ENCODE measurements at places on chromosomes 7 and 10.

DNA sequence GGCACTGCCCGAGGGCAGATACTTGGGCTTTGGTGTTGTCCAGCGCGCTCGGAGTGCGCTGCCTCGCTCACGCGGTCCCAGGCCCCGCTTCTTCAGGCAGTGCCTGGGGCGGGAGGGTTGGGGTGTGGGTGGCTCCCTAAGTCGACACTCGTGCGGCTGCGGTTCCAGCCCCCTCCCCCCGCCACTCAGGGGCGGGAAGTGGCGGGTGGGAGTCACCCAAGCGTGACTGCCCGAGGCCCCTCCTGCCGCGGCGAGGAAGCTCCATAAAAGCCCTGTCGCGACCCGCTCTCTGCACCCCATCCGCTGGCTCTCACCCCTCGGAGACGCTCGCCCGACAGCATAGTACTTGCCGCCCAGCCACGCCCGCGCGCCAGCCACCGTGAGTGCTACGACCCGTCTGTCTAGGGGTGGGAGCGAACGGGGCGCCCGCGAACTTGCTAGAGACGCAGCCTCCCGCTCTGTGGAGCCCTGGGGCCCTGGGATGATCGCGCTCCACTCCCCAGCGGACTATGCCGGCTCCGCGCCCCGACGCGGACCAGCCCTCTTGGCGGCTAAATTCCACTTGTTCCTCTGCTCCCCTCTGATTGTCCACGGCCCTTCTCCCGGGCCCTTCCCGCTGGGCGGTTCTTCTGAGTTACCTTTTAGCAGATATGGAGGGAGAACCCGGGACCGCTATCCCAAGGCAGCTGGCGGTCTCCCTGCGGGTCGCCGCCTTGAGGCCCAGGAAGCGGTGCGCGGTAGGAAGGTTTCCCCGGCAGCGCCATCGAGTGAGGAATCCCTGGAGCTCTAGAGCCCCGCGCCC, at the start of gene NPY:
Gene NPY, plus strand, starts transcription at position 294 of the 802 bp plus-strand sequence. CDS start 1,051 bp downstream, outside the sequence.
- peak; percentile 31 for DNase-seq

GRCh38 chr10:61987951-61988379, 86.5 kb downstream of the ARID5B start:
- peak; percentile 75 for DNase-seq

DNA sequence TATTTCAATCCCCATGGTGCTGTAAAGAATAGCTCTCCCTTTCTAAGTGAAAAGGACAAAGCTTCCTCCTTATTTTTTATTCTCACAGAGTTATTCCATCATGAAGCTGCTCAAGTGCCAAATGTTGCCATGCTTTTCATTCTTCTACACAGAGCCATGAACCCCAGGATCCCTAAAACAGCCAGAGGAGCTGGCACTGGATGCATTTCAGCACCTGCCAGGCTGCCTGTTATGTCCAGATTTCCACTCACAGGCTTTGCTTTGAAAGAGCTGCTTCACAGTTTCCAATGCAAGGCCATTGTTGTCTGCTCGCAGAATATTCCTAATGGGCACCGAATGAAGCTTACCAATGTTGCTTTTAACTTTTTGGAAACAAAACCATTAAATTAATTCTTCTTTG, 256.2 kb upstream of the NPSR1 start:
- DNase-seq: no peak

DNA sequence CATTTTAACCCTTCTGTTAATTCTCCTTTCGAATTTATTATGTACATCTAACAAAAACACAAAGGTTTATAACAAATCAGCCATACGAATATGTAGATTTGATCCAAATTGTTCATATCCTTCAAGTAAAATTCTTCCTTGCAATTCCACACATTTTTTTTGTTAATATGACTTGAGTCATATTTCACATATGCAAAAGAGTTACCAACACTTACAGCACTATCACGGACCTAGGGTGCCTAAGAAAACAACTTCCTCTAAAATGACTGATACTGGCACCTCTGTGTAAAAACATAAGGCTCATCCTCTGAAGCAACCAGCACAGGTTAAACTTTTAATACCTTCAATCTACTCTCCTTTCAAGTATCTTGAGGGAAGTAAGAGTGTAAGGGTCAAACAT, 451.8 kb downstream of the SEMA3D start:
- DNase-seq: no peak

DNA sequence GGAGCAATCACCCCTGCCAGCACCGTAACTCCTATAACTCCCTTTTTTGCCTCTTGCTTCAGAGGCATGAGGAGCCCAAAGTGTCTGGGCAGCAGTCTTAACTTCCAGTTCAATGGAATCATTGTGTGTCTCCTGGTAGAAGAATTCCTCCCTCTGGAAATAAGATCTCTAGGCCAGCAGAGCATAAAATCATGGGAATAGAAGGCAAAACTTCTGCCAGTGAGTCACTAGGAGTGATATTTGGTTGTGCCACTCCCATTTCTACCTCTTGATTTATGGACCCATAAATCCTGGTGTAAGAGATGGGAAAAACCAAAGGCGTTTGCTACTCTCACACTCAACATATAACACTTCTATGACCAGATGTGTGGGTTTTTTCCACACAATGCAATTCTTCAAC, 104.9 kb upstream of the FAM180A start:
- no peak for DNase-seq

- DNase-seq: no peak
These were observed 159.5 kb upstream of the KLF14 start for GRCh38 chr7:130893441-130893894.

DNA sequence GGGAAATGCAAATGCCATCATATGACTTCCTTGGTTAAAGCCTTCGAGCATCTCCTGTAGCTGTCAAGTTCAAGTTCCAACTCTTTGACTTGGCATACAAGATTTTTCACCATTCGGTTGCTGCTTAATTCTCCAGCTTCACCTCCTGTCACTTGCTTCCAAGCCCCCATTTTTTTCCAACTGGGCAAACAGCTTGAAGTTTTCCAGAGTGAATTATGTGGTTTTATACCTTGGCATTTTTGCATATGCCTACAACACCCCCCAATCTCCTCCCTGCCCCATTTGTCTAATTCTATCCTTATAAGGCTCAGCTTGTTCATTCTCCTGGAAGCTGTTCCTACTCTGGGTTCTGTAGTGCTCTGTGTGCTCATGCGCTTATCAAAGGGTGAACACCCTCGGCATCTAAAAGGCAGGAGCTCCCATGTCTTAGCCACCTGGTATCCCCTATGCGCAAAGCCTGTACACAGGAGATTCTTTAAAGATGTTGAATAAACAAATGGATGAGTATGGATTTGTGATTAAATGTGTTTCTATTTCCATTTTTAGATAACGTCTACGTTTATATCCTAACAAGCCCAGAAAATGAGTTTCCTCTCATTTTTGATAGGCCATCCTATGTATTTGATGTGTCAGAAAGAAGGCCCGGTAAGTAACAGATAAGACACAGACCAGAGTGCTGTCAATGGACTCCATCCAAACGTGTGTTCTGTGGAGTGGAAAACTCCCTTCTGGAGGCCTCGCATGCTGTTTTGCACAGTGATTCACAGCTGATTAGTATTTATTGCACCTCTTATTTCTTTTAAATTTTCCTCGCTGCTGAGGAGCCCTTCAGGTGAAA, 52.5 kb downstream of the CDHR3 start:
- DNase-seq: no peak

DNA sequence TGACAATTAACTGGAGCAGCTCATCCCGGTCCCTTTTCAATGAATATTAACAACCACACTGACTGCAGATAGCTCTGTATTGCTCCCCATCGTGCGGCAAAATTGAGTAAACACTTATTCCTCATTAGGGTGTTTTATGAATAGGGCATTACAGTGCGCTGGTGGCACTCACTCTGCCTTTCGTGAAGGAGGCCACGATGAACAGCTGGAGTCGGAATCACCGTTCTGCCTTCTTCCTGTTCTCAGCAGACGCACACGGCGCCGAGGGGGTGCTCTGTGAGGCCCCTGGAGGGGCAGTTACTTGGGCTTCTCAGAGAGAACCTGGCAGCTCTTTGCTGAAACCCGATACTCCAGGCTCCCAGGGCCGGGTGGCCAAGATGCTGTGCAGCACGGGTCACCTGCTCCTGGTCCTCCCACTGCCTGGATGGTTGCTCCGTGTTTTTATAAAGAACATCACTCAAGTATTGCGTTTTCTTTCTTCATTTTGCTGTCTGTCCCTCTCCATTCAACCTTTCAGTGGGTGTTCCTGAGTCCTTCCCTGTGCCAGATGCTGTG, 241.9 kb downstream of the GLRX3 start:
- no peak for DNase-seq

- no peak for DNase-seq
These were observed 18.9 kb upstream of the TMEM273 start for GRCh38 chr10:49207113-49207512.

DNA sequence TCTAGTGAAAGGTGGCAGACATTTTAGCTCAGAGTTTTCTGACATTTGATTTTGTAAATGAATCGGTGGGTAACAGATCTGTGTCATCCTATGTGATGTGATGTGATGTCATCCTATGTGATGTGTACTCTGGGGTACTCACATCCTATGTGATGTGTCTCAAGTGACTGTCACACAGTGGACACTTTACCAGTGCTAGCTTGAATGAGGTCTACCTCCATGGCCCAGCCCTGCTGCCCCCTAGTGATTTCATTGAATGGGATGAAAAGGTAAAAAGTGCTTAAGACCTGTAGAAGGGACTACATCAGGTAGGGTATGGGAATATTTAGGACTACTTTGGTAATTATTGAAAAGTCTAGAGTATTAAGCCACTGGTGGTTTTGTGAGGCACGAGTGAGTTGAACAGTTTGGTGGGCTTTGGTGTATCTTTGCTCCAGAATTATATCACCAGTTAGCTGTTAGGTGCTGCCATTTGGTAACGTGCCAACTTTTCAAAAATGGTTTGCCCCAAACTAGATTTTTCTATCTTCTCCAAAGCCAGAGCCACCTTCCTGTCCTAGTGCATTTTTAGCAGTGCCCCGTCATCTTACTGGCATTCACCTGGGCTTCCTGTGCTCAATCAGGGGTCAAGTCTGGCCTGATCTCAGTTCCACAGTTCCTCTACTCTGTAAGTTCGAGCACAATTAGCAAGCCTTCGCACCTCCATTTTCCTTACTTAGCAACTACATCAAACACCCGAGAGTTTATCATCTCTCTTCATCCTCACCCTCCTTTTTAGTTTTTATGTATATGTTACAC, 9.7 kb downstream of the EIF4H start:
- DNase-seq: no peak

DNA sequence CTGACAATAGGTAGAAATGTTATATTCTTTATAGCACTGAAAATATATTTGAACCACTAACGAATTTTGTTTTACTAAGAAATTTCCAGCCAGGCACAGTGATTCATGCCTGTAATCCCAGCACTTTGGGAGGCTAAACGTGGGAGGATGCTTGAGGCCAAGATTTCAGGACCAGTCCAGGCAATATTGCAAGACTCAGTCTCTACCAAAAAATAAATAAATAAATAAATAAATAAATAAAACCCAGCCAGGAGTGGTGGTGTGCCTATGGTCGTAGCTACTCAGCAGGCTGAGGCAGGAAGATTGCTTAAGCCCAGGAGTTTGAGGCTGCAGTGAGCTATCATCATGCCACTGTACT, 39.8 kb downstream of the PIP4K2A start:
- DNase-seq: no peak

DNA sequence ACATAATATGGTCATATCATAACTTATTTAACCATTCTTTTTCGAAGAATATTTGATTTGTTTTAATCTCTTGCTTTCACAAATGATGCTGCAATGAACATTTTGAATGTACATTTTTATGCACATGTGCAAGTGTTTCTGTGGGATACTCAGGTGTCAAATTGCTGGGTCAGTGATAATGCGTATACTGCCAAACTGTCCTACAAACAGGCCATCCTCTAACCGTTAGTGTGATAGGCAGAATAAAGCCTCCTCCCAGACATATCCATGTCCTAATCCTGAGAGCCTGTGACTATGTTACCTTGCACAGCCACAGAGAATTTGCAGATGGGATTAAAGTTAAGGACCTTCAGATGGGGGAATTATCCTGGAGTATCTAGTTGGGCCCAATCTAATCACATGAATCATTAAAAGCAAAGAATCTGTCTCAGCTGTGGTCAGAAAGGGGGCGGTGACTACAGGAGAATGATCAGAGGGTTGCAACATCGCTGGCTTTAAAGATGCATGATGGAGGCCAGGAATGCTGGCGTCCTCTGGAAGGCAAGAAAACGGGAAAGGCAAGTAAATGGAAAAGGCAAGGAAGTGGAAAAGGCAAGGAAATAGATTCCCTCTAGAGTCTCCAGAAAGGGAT, 46.7 kb downstream of the FZD1 start:
- DNase-seq: no peak

DNA sequence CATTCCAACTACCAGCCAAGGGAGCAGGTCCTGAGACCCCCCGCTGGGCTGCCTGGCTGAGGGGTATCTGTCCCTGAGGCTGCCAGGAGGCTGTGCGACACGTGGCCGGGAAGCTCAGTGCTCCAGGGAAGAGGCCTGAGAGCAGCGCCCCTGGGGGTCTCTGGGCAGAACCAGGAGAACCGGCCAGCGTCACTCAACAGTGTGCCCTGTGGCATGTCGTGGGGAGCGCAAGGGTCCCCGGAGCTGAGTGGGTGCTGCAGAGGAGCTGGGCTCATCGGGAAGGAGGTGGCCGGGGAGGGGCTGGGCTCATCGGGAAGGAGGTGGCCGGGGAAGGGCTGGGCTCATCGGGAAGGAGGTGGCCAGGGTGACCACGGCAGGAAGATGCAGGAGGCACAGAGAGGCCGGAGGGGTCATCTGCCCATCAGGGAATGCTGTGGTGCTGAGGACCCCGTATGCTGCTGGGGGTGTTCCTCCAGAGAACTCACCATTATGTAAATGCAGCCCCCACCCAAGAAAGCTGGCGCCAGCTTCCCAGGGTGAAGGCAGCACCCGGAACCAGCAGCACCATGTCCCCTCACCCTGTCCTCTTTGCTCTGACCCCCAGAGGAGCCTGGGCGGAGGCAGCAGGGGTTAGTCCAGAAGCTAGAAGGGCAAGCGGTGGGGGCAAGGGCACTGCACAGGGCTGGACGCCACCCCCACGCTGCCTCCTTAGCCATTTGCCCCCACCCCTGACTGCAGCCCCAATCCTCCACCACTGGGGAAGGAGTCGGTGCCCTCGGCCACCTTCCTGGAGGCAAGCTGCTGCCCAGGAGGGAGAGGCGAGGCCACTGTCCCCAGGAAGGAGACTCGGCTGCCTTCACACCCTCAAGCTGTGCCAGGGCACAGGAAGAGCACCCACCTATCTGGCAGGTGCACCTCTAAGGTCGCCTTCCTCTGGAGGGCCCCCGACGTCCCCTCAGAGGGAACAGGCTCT, 33.3 kb downstream of the CALML3 start:
- DNase-seq: no peak

GRCh38 chr7:155534691-155535090, 11.7 kb downstream of the CNPY1 start:
- DNase-seq: no peak

- DNase-seq: no peak
These were observed 49.1 kb upstream of the MXI1 start for GRCh38 chr10:110158051-110159005.

Data from GM10248 (cell line).